ENCODE measurements at places on chromosomes 4 and X. TPM values are rescaled to one million over a fixed set of nuclear protein-coding genes. Genes with fewer than 3 reads are reported as not detected.

NEUROG2 gene
- total RNA-seq = not detected

DNA sequence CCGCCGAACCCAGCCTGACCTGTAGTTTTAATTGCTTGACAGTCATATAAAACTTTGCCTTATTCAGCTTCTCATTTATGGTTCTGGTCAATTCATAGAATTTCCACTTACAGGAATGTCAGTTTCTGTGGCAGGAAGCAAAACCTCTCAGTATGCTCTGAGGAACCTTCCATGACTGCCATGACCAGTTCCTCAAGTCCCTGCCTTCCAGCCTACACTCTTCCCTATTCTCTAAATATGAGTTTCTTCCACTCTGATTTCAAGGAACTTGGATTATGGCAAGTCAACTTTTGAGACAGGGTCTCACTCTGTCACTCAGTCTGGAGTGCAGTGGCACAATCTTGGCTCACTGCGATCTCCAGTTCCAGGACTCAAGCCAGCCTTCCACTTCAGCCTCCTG is 26.0 kb upstream of the NSUN7 start:
- DNase-seq = no peak

GRCh38 chr4:124151031-124151430 is 561.5 kb downstream of the ANKRD50 start:
- no peak for DNase-seq

- DNase-seq = no peak
Observed at GRCh38 chr4:3477750-3478430, 14.8 kb downstream of the DOK7 start.

GRCh38 chrX:107760304-107761077 is 15.1 kb downstream of the TSC22D3 start:
- DNase-seq = no peak

DNA sequence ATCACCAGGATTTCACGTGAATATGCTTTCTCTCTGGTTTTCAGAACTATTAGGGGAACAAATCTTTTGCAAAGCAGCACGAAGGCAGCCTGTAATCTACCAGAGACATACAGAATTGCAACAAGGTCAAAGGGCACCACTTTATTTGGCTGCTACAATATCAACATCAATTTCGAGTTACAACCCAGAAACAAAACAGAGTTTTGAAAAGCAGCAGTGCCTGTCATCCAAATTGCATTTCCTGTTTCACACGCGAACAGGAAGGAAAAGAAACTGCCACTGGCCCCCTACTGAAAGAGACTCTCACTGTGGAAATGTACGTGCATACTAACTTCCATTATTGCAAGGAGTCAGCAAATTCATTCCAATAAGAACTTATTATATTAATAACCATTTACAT is 17.1 kb upstream of the C1QTNF7 start:
- DNase-seq = peak; percentile 83

DNA sequence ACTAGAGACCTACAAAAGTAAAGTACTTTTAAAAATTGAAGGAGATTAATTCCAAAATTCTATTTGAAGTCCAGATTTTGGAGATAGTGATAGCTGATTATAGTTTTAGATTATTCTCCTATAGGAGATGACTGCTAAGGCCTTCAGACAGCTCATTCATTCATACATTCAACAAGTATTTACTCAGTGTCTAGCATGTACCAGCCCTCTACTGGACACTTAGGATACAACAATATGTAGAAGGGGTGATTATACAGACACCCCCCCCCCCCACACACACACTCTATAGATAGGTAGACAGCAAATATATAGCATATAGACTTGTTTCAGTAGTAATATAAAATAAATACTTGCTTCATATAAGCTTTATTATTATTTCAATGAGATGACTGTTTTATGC is 60.4 kb upstream of the TAF9B start:
- peak; percentile 3 for DNase-seq

DNA sequence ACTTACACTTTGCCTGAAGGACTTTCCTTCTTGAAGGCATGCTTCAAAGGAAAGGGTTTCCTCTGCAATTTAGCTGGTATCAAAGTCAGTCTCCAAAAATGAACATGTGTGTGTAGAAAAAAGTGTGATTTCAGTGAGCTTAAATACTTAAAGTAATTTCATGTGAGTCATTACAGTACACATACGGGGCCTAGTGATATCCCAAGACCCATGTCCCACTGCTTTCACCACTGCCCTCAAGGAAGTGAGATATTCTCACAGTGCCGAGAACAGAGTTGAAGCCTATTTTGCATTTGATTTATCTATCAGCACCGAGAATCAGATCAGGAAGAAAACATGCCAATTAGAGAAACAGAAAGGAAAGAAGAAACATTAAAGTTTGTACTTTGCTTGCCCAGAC is 61.0 kb downstream of the CHST7 start:
- peak; percentile 23 for DNase-seq

- DNase-seq = no peak
Observed at GRCh38 chrX:54615109-54615508, 85.1 kb downstream of the GNL3L start.

DNA sequence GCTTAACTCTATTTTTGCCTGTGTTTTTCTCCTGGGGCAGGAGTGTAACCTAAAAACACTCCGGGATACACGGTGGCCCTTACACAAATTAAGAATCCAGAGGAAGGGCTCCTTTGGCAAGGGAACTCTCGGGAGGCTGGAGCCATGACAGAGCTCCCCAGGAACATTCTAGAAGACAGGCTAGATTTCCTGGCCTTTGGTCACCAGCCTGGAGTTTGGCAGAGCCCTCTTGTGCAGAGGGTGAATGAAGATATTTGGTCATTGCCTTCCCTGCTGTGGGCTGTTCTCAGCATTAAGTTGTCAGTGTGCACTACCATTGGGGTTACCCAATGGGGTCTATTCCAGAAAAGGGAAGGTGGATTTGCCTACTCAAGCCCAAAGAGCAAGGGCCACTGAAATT is 53.8 kb upstream of the LNX1 start:
- no peak for DNase-seq

DNA sequence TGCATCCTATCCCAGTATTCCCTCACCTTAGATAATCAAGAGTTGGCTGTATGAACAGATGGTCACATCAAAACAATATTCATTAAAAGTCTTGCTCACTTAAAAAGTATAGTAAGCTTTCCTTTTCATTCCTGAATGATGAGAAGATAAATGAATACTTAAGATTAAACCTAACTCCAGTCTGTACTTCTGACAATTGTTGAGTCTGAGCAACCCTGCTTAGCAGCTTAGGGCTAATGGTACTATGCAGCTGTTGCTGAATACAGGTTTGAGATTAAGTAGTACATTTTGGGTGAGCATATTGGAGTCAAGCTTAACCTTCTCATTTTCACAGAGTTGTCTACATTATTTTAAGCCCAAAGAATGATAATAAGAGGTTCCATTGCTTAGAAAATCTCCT is 121.7 kb upstream of the ETNPPL start:
- no peak for DNase-seq

SAGE1 gene
- total RNA-seq = not detected

- no peak for DNase-seq
Observed at GRCh38 chr4:17414392-17414791, 97.5 kb downstream of the QDPR start.

DNA sequence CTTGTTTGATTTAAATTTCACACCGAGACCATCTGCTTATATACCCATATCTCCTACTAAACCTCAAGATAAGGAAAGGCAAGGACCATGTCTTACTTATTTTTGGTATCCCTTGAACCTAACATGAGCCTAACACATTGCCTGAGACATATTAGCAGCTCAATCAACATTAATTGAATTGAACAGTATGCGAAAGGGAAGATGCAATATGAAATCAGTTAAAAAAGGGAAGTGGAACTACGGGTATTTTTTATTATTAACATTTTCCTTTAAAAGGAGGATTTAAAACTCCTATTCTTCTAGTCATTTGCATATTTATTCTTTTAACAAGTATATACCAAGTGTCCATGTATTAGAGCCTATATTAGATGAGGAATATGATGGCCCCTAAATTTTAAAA is 197.0 kb downstream of the CAMK2D start:
- DNase-seq = no peak

DNA sequence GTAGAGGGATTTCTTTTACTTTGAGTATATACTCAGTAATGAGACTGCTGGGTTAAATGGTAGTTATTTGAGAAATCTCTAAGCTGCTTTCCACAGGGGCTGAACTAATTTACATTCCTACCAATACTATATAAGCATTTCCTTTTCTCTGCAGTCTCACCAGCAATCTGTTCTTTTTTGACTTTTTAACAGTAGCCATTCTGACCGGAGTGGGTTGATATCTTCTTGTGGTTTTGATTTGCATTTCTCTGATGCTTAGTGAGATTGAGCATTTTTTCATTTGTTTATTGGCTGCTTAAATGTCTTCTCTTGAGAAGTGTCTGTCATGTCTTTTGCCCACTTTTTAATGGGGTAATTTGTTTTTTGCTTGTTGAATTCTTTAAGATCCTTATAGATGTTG is 43.3 kb downstream of the SPCS3 start:
- DNase-seq = no peak

DNA sequence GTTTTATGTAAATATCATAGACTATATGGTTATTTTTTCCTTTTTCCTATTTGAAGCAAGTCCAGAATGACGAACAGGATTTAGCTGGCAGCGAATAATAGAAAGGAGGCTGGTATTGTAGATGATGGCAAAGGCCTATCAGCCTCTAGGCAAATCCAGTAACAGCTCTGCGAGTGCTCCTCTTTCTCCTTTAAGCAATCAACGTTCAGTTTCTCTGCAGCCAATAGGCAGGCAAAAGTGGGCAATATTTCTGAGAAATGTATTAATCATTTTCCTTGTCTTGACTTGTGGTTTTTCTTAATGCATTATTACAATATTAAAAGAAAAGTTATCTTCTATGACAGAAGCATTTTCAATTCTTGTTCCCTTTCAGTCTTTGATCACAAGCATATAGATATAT is 183.3 kb downstream of the SH3KBP1 start:
- DNase-seq = no peak

Measured in fibroblast of villous mesenchyme (primary cell).